ENCODE measurements at places on chromosomes 16 and 17.
A peak's percentile ranks its signal among the peaks of the same experiment; 100 is the strongest.

DNA sequence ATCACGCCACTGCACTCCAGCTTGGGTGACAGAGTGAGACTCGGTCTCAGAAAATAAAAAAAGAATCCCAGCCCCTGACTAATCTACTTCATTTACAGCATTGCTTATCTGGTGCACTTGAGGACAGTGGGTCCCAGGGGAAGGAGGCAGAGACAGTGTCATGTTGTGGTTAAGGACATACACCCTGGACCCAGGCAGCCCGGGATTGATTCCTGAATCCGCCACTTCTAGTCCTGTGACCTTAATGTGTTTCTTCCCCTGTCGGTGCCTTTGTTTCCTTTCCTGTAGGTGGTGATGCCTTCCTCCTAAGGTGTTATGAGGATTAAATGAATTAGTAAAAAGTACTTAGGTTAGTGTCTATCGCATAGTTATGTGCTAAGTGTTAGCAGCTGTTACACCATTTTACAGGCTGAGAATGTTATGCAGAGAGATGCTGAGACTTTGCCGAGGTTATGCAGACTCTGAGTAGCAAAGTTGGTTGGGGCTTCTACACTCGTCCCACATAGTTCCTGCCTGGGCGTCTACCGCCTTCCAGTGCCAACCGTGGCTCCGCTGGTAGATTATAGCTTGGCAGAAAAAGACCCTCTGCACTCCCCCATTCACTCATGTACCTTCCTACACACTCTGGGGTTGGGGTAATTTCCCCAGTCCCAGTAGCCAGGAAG, 74.8 kb downstream of the RAB11FIP4 start:
- no peak for DNase-seq

GRCh38 chr17:79147746-79148506, 73.3 kb downstream of the ENGASE start:
- DNase-seq = no peak

GRCh38 chr17:55284944-55285339, 20.2 kb downstream of the HLF start:
- DNase-seq = no peak

DNA sequence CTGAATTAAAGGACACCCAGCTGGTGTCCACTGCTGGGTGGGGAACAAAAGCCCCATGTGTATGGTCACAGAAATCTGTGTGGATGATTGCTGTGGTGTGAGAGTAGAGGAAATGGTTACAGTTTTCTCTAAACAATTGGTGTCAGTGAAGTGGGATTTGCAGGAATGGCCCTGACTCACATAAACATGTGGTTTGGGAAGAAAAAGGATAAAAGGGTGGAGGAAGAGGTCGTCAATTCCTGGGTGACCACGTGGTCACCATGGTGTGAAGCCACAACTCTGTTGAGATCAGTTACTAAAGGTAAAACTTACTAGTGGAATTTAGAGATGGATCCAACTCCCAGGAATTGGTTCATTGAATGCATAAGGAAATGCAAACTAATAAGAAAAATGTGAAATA, 3.6 kb upstream of the TUBG2 start:
- peak; percentile 69 for DNase-seq

DNA sequence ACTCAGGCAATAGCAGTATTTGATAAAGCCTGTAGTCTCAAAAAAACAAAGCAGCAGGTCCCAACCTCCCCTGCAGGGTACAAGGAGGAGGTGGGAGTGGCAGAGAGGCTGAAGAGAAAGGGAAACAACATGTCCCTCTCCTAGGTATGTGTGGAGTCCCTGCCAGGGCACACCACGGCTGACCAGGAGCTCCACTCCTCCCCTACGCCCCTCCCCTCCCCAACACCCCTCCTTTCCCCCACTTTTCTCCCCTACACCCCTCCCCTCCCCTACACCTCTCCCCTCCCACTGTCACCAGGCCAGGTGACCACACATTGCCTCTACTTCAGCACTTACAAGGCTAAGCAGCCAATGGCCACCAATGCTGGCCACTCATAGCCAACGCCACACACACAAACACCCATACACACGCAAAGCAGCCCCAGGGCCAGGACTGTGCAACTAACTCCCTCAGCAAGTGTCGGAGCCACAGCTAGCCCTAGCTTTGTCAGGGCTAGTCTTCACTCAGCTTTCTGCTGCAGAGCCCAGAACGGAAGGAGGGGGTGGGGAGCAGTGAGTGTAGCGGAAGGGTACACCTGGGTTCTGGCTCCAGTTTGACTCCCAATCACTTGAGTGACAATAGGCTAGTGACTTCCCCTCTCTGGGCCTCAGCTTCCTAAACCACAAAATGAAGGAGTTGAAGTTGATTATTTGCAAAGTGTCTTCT, 8.2 kb downstream of the CAVIN1 start:
- no peak for DNase-seq

DNA sequence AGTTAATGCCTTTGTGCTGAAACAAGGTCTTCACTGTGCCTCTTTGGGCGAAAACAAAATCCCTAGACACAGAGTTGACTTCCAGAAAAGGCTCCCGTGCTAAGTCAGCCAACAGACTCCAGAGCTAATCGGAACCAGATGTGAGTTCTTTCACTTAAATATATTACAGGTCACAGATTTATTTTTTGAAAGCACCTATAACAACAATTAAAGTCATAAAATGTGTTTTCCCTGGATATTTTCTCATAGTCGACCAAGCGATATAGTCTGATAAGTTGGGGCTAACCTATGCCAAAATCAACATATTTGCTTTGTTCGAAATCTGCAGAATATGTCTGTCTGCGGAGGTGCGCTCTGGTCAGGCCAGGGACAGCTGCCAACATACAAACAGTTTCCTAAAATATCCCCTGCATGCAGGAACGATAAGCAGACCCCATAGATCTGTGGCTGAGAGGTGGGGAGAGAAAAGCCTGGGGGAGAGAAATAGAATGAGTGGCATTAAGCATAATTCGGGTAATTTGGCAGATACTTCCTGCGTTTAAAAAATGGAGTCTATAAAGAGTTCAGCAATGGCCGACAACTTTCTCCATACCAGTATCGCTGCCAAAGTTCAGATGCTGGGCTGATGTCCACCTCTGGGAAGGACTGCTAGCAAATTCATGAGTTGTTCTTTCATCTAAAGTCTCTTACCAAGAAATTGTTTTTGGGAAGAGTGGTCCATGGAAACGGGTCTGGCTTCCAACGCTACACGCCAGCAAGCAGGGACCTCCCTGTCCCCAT, 50.8 kb upstream of the MYH10 start:
- no peak for DNase-seq

- no peak for DNase-seq
Observed at GRCh38 chr16:52113533-52114183, 433.3 kb downstream of the TOX3 start.

DNA sequence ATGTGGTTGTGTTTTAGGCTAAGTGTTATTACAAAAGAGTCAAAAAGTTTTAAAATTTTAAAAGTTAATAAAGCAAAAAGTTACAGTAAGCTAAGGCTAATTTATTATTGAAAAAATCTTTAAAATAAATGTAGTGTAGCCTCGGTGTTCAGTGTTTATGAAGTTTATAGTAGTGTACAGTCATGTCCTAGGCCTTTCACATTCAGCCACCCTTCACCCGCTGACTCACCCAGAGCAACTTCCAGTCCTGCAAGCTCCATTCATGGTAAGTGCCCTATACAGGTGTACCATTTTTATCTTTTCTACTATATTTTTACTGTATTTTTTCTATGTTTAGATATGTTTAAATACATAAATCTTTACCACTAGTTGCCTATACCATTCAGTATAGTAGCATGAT, 98.5 kb upstream of the RPRML start:
- no peak for DNase-seq

DNA sequence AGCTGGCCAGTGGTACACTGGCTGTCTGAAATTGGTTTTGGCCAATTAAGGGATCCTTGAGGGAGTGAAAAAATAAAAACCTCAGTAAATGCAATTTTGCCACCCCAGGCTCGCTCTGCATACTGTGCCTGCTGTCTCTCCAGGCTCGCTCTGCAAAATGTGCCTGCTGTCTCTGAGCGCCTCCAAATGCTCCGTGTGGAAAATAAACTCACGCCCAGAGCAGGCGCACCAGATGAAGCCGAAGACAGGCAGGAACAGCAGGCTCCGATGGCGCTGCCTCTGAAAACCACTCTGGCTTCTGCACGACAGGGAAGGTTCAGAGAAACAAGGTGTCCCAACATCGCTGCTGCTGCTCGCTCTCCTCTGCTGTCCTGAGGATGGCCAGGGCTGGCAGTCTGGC, 29.1 kb downstream of the SNN start:
- no peak for DNase-seq

- DNase-seq = peak; percentile 59
Observed at GRCh38 chr17:45341533-45342158, 24.8 kb upstream of the MAP3K14 start.

GRCh38 chr17:60749050-60749449, 71.4 kb downstream of the BCAS3 start:
- DNase-seq = no peak

DNA sequence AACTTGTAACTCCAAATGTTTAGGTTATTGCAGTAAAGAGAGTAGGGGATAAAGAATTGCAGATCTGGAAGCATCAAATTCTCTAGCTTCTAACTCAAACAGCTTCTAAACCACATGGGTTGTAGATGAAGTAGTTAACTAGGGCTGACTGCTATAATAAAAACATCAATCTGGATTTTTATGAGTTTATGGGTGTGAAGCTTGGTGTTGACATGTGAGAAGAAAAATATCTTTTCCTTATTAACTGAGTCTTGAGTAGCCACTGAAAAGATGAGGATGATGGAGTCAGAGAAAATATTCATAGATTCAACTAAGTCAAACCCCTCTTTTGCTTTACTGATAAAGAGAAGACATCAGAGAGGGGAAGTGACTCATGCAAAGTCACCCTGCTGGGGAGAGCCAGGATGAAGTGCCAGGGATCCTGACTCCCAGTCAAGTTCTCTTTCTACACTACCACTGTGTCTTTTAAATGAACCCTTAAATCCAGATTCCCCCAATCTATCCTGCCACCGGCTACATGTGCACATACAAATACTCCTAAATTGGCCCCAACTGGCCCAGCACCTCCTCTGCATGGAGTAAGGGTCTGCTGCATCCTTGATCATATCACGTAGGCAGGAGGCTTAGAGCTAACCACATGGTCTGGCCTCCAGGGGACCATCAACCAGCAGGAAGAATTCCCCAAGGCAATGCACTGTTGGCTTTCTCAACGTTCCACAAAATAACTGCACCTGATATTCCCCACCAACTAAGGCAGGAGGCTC, 264.0 kb upstream of the CCL2 start:
- DNase-seq = peak; percentile 17

GRCh38 chr17:6299275-6299674, 135.6 kb downstream of the AIPL1 start:
- no peak for DNase-seq

DNA sequence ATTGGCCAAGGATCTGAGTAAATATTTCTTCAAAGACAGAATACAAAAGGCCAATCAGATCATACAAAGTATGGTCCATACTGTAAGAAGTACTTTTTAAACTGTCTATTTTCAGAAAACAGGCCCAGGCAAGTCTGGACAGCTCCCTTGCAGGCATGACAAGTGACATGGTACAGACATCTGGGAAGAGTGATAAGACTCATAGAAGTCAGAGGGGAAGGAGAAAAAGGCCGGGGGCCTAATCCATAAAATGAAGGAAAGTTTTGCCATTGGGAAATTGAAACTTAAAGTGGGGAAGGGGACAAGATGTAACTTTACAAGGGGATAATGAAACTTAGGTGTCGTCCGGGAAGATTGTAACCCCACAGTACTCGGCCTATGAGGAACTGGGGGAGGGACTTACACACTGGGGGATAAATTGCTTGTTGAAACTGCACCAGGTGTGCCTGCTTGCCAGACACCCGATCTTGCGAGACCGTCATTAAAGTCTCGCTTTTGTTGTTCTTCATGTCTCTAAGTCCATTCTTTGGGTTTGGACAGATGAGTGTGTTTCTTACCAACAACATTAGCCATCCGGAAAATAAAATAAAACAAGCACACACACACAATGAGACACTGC, 684.0 kb downstream of the CDH11 start:
- no peak for DNase-seq

GRCh38 chr17:32461853-32462617, 17.7 kb downstream of the PSMD11 start:
- DNase-seq = peak; percentile 63

DNA sequence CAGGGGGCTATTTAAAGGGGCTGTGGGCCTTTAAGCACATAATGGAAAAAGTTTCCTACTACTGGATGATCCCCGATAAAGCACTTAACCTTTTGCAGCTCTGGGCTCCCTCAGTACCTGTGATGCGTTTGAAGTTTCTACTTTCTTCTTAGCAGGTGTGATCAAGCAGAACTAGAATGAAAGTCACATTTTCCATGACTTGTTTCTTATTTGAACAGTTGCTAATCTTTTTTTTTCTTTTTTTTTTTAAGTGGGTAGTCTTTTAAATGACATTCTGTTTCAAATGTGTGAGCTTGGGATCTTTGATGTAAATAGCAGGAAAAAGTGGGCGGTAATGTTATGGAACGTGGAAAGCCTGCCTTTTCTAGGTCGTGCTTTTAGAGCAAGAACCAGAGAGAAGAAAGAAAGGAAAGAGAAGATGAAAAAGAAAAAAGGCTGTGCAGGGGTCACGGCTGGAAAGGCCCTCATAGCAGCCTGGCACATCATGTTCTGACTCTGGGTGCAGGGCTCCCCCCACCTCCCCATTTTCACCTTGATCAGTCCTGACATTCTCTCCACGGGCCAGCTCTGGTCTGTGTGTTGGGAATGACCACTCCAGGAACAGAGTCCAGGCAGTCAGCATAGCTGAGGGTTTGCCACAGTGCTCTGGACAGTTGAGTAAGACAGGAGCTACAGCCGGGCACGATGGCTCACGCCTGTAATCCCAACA, 150.6 kb downstream of the CLEC16A start:
- DNase-seq = no peak

GRCh38 chr17:49063652-49064051, 66.5 kb downstream of the IGF2BP1 start:
- no peak for DNase-seq

DNA sequence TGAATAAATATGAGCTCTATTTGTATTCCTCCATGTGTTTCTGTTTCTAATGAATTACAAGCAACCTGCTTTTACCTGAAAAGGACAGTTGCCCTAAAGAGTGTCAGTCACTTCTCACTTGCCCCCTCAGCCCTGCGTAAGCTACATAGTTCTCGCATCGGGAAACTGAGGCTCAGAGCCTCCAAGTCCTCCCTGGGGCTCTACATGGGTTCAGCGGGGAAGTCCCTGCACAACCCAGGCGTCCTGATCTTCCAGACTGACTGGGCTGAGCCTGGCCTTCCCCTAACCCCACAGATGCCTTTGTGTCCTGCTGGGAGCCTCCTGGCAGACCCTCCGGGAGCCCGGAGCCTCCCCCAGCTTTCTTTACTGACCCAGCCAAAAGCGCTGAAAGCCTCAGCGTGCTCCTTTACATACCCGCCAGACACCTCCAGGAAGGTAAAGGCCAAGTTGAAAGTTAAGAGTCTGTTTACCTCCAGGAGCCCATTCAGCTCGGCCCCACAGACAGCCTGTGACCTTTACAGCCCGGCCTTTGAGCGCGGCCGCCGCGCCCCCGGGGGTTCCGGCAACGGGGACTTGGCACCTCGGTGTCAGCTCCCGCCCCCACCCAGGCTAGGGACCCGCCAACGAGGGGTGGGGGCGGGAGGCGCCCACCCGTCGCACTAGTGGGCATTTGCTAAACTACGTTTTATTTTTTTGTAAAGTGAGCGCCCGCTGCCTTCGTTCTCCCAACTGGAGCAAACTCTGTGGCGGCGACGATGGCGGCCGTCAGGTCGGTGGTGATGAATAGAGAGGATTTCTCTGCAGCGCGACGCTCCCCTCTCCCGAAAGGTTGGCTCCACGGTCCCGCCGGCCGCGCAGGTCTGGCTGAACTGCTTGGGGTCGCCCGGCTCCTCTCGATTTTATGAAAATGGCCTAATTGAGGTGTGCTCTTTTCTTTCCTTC, 4.4 kb upstream of the HOXB13 start:
- no peak for DNase-seq

GRCh38 chr17:27651411-27652345, 20.7 kb downstream of the LGALS9 start:
- DNase-seq = peak; percentile 7
